ENCODE measurements at places on chromosomes 12 and 14. TPM values are rescaled to one million over a fixed set of nuclear protein-coding genes. Genes with fewer than 3 reads are reported as not detected.

Gene SYT10
- not detected for polyA plus RNA-seq

Gene NXPH4
- polyA plus RNA-seq, result not detected

Gene PSMD9
- polyA plus RNA-seq, result 20.5 TPM

Gene ZNF385A
- 12.1 TPM for polyA plus RNA-seq

Gene AVPR1A
- not detected for polyA plus RNA-seq

Gene PLEKHA5
- polyA plus RNA-seq, result 29.6 TPM

Gene SYNE3
- 1.6 TPM for polyA plus RNA-seq

Gene ACSS3
- polyA plus RNA-seq, result 0.20 TPM

Gene NTN4
- polyA plus RNA-seq, result 1.4 TPM

Data from Purkinje cell (primary cell).